Stimulated activated CD8-positive, alpha-beta memory T cell treated with anti-CD3 and anti-CD28 coated beads, Interleukin-7, amount 100 ng/mL, for 1 hour (primary cell): ENCODE measurements at places on chromosomes 13 and 19.

- no peak for DNase-seq
Observed at GRCh38 chr13:27997904-27998522, 9.5 kb upstream of the URAD start.

- no peak for DNase-seq
Observed at GRCh38 chr19:48986211-48986610, 6.9 kb downstream of the GYS1 start.

DNA sequence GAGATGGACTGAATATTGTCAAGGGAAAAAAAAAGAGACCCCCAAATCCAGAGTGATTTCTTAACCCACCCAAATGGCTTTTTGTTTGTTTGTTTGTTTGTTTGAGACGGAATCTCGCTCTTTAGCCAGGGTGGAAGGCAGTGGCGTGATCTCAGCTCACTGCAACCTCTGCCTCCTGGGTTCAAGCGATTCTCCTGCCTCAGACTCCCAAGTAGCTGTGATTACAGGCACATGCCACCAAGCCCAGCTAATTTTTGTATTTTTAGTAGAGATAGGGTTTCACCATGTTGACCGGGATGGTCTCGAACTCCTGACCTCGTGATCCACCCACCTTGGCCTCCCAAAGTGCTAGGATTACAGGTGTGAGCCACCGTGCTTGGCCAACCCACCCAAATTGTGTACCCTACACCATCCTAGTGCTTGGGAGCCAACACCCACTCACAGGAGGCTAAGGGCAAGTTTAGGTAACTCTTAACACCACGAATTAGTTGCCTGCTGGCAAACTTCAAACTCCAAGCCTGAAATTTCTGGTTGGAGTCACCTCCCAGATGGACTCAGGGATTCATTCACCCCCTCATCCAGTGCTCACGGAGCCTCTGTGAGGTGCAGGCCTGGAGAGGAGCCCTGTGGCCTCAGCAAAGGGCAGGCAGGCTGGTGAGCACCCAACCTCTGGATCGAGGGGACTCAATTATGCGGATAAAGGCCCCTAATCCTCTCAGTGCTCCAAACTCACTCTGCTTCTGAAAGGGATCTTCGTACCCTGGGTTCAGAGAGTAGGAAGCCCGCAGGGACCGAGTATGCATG is 37.6 kb downstream of the ACTN4 start:
- no peak for DNase-seq

- no peak for DNase-seq
Observed at GRCh38 chr19:10565028-10565566, 713 bp downstream of the KRI1 start.

GRCh38 chr19:7159105-7159933 is 89.8 kb downstream of the ZNF557 start:
- no peak for DNase-seq

DNA sequence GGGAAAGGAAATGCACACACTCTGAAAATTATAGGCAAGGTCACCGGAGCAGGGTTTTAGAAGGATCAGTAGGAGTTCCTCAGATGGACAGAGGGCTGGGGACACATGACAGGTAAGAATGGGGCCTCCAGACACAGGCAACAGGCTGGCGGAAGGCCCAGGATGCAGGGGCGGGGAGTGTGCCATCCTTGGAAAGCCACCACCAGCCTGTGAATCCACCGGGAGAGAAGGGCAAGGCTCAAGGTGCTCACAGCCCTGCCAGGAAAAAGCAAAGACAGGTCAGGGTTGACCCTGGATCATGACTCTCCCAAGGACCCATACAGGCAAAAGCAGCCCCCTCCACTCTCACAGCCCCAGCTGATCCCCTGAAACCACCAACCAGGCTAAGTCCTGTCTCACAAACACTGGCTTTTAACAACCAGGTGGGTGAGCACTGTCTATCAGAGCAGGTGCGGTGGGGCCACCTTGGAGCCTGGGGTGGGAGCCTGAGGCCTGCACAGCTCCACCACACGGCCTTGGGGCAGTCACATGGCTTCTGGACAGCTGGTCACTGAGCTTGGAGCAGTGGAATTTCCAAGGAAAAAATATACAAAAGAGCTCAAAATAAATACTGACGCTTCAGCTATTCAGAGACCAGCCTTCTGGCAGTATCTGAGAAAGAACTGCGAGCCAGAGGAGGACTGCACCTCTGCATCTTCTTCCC is 35.2 kb upstream of the ISYNA1 start:
- DNase-seq = no peak

- no peak for DNase-seq
Observed at GRCh38 chr19:29323021-29323430, 110.1 kb upstream of the UQCRFS1 start.

DNA sequence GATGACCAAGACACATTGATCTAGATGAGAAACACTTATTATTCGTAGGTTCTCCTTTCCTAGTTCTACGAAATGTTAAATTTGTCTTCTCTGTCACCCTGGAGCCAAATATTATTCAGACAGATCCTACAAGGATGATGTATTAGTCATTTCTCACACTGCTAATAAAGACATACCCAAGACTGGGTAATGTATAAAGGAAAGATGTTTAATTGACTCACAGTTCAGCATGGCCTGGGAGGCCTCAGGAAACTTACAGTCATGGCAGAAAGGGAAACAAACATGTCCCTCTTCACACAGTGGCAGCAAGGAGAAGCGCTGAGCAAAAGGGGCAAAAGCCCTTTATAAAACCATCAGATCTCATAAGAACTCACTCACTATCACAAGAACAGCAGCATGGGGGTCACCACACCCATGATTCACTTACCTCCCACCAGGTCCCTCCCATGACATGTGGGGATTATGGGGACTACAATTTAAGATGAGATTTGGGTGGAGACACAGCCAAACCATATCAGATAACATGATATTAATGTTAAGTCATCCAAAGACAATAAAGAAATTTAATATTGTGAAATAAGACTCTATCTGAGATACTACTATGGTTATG is 1248.8 kb upstream of the SLC10A2 start:
- DNase-seq = no peak

GRCh38 chr13:22161871-22162270 is 491.0 kb downstream of the FGF9 start:
- DNase-seq = no peak
